Activated naive CD4-positive, alpha-beta T cell treated with anti-CD3 and anti-CD28 coated beads for 36 hours (primary cell): ENCODE measurements at places on chromosomes 2 and 18. TPM values are rescaled to one million over a fixed set of nuclear protein-coding genes. Genes with fewer than 3 reads are reported as not detected.

- H3K4me3 ChIP-seq = no peak overlapping the region
- no peaks in the 10 kb centered on the region for H3K4me1 ChIP-seq
- no peaks in the 10 kb centered on the region for H3K27me3 ChIP-seq
- H3K27ac ChIP-seq = no peak overlapping the region
These were observed 181.7 kb upstream of the CRIM1 start for GRCh38 chr2:36173760-36174404.

GRCh38 chr2:95359031-95359430, 43.5 kb upstream of the FAHD2A start:
- no peaks in the 10 kb centered on the region for H3K4me1 ChIP-seq
- no peaks in the 10 kb centered on the region for H3K36me3 ChIP-seq
- no peak for DNase-seq
- no peak overlapping the region for H3K27ac ChIP-seq
- H3K27me3 ChIP-seq = peaks cover 2% of the 10 kb centered on the region

GRCh38 chr2:177147834-177148445, 64.7 kb upstream of the HNRNPA3 start:
- H3K4me1 ChIP-seq = peaks cover 10% of the 10 kb centered on the region
- no peaks in the 10 kb centered on the region for H3K36me3 ChIP-seq
- H3K4me3 ChIP-seq = peak overlapping the region; percentile 82
- H3K27me3 ChIP-seq = peaks cover 22% of the 10 kb centered on the region
- DNase-seq = no peak

DNA sequence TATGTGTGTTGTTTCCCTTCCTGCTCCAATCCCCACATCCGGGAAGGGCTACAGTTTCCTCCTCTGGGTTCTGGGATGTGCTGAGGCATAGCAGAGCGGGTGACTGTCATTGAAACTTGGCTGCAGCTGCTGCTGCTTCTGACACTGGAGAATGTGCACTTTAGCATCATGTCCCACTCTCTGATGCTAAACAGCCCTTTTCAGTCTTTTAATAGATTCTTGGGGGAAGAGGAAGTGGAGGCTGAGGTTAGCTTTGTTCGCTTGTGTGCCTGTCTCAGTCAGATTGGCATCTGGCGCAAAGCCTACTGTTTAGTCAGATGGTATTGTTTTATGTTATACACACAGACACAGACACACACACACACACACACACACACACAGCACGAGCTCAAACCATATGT, 136.5 kb upstream of the RND3 start:
- H3K4me1 ChIP-seq = no peaks in the 10 kb centered on the region
- no peaks in the 10 kb centered on the region for H3K36me3 ChIP-seq
- no peak for DNase-seq
- no peaks in the 10 kb centered on the region for H3K27me3 ChIP-seq
- H3K27ac ChIP-seq = no peak overlapping the region

DNA sequence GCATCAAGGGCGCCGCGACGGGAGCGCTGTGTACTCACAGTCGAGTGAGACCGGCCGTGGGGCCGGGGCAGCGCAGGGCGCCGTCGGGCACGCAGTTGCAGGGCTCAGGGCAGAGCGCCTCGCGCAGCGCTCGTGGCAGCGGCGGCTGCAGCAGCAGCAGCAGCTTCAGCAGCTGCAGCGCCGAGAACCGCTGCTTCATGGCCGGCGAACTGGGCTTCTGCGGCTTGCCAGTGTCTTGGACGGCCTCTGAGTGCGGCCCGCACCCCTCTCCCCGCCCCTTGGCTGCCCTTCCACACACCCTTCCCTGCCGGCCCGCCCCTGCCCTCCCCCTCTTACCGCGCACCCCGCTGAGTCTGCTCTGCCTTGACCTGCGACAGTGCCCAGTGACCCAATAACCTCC, at the start of gene LHCGR:
TSS of gene LHCGR (minus strand) at position 252 of the 400 bp plus-strand sequence. CDS start at position 199, 53 bp downstream.
- H3K27ac ChIP-seq = no peak within 1 kb of the TSS
- DNase-seq = no peak
- H3K4me3 ChIP-seq = no peak within 1 kb of the TSS
- no peaks in the 10 kb centered on the region for H3K36me3 ChIP-seq

- H3K4me1 ChIP-seq = no peaks in the 10 kb centered on the region
- H3K4me3 ChIP-seq = no peak overlapping the region
- peaks cover 42% of the 10 kb centered on the region for H3K27me3 ChIP-seq
- H3K36me3 ChIP-seq = no peaks in the 10 kb centered on the region
These were observed 4.4 kb downstream of the FHOD3 start for GRCh38 chr18:36301884-36302283.

GRCh38 chr2:224392545-224392944, 9.4 kb downstream of the FAM124B start:
- DNase-seq = no peak
- no peaks in the 10 kb centered on the region for H3K4me1 ChIP-seq
- H3K4me3 ChIP-seq = no peak overlapping the region
- no peak overlapping the region for H3K27ac ChIP-seq
- no peaks in the 10 kb centered on the region for H3K27me3 ChIP-seq

GRCh38 chr18:10376731-10377130, 77.7 kb upstream of the APCDD1 start:
- no peaks in the 10 kb centered on the region for H3K36me3 ChIP-seq
- no peak for DNase-seq
- H3K27me3 ChIP-seq = peaks cover 3% of the 10 kb centered on the region

Gene DLGAP1
- total RNA-seq = not detected

Gene SP140L
- total RNA-seq = 44.7 TPM
